ENCODE measurements at places on chromosomes 2 and 18. TPM values are rescaled to one million over a fixed set of nuclear protein-coding genes. Genes with fewer than 3 reads are reported as not detected.
A peak's percentile ranks its signal among the peaks of the same experiment; 100 is the strongest.

- no peak for DNase-seq
Observed at GRCh38 chr2:58895857-58896256, 654.7 kb upstream of the FANCL start.

Gene CLEC4F
- not detected for total RNA-seq

DNA sequence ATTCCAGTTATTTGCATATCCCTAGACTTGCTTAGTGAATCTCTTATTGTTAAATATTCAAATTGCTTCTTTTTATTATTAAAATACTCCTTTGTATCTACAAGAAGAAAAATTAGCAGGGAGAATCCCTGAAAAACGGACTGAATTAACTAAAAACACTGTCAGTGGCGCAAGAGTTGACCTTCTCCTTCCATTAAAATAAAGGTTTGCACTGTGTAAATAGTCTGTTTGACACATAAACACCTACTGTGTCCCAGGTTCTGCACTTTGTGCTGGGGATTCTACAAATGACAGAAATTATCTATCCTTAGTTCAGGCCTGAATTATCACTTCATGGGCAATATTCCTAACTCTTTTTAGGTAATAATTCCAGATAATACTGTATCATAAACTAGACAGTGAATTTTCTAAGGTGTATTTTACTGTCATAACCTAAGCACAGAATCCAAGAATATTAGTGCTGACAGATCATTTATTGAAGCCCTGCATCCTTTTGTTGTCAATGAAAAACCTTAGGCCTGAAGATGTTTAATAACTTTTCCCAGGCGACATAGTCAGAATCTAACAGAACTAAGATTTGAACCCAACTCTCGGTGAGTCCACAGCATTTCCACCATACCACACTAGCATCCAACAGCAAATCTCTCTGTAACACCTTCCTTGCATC lies 17.0 kb upstream of the BMP10 start:
- DNase-seq = no peak

GRCh38 chr18:2846636-2847316 lies at the start of gene EMILIN2:
TSS of gene EMILIN2 (plus strand) at chr18:2847006. CDS start at chr18:2847189, 183 bp downstream.
- no peak for DNase-seq

Gene GPR75
- total RNA-seq = 2.9 TPM

- DNase-seq = peak; percentile 41
Observed at GRCh38 chr2:161095314-161095713, 64.9 kb upstream of the TANK start.

DNA sequence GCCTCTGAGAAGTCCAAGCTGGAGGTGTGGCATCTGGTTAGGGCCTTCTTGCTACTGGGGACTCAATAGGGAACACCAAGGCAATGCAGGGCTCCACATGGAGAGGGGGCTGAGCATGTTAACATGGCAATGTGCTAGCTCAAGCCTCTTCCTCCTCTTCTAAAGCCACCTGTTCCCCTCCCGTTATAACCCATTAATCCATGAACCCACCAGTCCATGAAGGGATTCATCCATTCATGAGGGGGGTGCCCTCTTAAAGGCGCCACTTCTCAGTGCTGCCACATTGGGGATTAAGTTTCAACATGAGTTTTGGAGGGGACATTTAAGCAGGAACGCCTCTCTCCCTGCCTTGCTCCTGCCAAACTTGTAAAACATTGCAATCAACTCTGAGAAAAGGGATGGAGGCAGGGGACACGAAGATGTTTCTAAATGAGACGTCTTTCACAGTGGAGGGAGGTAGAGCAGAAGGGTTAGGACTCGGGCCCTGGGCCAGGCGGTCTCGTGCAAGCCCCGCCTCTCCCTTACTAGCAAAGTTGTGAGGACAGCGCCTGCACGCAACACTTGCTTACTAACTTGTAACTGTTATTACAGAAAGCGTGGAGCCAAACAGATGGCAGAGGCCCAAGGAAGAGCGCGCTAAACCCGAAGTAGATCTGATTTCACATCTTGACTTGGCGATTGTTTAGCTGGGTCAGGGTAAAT lies 118.2 kb upstream of the ZNF516 start:
- DNase-seq = no peak

DNA sequence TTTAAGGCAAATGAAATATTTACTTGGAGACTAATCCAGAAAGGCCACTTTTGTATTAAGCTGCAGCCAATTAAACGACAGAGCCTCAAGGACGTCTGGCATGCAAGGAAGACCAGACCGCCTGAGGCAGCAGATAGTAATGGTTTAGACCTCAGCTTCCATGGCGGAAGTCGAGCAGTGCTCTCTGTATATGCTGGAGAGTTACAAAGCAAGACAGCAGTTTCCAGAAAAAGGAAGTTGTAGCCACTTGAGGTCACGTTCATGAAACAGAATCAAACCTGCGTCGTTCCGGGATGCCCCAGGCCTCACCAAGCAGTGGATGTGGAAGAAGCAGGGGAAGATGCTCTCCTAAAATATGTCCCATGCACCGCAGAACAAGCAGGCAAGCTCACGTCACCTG lies 142.0 kb downstream of the PTGR3 start:
- DNase-seq = no peak

Gene LDLRAD4
- total RNA-seq = not detected

DNA sequence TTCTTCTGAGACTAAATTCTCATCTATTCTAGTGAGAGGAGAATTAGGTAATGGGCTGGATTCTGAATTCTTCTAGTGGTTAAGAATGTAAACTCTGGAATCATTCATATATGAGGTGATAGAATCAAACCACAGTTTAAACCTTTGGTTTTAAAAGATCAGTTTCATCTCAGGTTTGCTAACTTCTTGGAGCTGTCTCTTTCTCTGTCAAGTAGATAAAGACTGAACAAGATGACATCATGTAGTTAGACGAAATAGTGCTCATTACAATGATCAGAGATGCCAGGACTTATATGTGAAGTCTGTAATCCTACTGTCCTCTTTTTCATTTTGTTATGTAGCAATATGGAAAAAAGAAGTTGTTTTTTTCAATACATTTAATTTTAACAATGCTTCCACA lies 4.9 kb downstream of the CEBPZOS start:
- DNase-seq = no peak

Gene NCKAP5
- total RNA-seq = 10.0 TPM

DNA sequence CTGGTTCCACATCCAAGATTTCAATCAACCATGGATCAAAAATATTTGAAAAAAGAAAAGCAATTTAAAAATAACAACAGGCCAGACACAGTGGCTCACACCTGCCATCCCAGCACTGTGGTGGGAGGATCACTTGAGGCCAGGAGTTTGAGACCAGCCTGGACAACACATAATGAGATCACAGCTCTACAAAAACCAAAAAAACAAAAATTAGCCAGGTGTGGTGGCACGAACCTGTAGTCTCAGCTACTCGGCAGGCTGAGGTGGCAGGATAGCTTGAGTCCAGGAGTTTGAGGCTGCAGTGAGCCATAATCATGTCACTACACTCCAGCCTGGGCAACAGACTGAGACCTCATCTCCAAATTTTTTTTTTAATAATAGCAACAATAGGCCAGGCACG lies 13.4 kb upstream of the SPATA3 start:
- DNase-seq = no peak

DNA sequence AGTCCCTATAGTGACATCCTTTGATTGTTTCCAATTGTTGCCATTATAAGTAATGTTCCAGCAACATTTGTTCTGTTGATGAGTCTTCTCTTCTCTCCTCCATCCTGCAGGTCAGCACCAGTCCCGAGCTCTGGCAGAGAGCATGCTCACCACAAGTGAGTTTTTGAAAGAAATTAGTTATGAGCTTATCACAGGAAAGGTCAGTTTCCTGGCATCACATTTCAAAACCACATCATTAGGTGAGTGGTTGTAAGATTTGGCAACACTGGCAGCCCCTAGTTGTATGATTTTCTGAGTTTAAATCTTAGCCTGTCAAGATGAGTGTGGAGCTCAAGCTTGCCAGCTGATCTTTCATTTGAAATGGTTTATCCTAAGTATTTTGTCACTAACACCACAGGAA lies 149.6 kb downstream of the ESCO1 start:
- no peak for DNase-seq

DNA sequence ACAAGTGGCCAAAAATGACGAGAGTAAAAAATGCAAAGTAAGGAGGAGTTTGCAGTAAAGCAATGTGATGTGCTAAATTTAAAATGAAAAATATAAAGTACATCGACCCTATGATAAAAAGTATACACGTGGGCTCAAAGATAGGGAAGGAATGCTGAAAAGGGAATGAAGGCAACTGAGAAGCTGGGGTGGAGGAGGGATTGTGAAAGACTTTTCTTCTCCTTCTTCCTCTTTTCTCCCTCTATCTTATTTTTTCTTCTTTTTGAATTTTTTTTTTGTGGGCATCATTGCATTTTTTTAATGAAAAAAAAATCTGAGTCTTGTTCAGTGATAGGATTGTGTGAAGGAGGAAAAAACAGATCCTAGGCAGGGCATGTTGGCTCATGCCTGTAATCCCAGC lies 57.6 kb upstream of the STK17B start:
- DNase-seq = no peak

DNA sequence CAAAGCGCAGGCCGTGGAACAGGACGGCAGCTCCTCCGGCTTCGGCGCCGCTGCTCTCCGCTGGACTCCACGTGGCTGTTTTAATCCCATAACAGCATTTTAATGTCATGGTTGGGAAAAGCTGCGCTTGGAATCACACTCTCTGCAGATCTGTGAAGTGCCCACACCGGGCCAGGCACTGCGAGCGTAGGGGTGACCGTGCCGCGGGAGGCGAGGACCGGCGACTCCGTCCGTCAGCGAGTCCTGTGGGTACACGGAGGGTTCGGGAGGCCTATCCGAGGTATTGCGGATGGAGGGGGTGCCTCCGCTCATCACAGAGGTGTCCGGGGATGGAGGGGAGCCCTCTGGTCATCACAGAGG lies 198.0 kb upstream of the SALL3 start:
- DNase-seq = no peak

- no peak for DNase-seq
Observed at GRCh38 chr18:65821911-65822310, 71.1 kb downstream of the CDH7 start.

DNA sequence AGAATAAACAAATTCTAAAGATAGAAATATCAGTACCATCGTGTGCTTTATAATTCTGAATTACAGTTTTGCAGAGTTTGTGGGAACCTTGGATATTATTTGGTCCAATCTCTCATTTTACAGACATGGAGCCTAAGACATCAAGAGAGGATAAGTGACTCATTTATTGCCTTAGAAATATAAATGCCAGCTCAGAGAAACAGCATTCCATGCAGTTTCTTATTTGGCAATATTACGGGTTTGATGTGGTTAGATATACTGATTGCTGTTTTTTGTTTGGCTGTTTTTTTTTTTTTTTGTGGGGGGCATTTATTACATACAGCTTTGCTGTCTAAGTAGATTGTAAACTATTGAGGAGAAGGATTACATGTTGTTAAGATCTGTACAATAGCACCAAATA lies 1241.1 kb upstream of the LRRTM1 start:
- DNase-seq = no peak

GRCh38 chr2:181364492-181365170 lies 92.6 kb upstream of the ITGA4 start:
- no peak for DNase-seq

- no peak for DNase-seq
Observed at GRCh38 chr18:74225193-74225840, 66.4 kb downstream of the CYB5A start.

DNA sequence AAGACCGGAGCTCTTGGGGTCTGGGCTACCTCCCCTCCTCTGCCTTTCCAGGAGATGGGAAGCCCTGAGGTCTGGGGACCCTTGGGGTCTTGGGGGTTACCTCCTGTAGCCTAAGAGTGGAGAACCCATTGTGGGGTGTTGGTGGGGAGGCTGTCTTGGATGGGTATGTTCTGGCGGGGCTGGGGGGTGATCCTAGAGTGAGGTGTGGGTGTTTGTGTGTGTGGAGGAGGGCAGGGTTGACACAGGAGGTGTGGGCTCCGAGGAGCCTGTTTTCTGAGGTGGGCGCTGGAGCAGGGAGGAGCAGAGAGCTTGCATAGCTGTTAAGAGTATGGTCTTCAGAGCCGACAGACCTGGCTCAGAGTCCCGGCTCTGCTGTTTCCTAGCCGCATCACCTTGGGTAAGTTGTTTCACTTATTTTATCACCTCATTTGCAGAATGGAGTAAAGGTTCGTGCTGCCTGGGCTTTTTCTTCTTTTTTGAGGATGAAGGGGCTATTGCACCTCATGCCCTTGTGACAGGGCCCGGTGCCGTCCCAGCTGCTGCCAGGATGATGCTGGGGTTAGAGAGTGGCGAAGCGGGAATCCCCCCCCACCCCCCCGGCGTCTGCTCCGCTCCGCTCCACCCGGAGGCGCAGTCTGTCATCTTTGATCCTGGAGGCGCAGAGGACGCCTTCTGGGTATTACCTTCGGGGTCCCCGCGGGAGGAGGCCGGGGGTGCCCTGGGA lies 17.2 kb downstream of the TET3 start:
- DNase-seq = no peak

Gene SLC4A3
- total RNA-seq = 0.97 TPM

Gene STON1
- total RNA-seq = 1.2 TPM

Gene ST8SIA5
- not detected for total RNA-seq

Gene ABHD1
- total RNA-seq = 1.4 TPM
